ENCODE measurements at places on chromosomes 4 and X.

DNA sequence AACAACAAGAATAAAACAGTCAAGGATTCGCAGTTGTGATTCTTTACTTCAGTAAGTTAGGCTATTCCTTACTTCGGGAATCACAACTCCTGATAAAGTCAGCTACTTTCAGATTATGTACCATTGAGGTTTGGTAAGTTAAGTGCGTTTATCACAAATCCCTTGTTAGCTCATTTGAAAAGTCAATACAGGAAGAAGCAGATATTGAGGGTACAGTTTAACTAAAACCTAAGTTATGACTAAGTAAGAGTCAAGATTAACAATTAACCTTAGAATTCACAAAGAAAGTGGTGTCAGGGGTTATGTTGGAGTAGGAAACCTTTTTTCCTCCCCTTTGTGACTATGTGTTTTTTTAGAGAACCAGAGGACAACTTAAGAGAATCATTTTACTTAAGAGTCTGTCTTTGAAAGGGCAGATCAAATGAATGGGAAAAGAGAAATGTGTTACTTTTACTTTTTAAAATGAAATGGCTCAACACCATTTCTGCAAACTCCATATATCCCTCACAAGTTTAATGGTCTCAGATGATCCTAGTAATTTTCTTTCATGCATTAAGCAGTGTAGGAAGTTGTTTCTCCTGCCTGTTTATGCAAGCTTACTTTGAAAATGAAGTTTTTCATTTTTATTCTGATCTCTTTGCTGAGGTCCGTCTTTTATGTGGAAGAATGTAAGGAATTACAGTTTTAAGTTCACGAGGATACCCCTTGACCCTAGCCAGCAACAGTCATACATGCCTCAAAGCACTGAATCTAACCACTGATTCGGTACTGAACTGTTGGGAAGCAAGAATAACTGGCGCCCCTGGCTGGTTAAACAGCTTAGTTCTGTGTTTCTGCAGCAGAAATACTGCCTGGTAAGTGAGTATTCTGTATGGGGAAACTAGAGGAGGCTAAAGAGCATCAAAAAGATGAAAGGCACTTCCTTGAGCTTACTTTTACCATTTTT lies 211.7 kb downstream of the SLC4A4 start:
- DNase-seq: no peak
- H3K27me3 ChIP-seq: no peaks in the 10 kb centered on the region
- H3K4me1 ChIP-seq: no peaks in the 10 kb centered on the region

DNA sequence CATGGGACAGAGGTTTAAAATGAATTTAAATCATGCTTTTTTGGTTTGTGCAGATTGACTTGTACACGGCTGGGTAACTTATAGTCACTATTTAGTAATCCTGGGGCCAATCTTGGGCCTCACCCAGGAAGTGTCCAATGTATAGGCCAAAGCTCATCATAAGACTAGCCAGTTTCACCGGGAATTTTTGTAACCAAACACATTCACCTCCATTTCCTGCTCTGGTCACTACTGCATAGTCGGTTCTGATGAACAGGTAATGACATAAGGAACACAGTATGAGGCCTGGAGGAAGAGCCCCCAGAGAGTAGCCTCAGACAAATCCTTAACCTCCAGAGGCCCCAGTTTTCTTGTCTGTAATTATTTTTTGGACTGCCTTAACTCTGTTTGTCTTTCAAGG lies 81.9 kb downstream of the HPRT1 start:
- H3K4me1 ChIP-seq: peaks cover 7% of the 10 kb centered on the region
- H3K36me3 ChIP-seq: no peaks in the 10 kb centered on the region
- DNase-seq: no peak
- H3K27me3 ChIP-seq: peaks cover 13% of the 10 kb centered on the region
- no peak overlapping the region for H3K27ac ChIP-seq

DNA sequence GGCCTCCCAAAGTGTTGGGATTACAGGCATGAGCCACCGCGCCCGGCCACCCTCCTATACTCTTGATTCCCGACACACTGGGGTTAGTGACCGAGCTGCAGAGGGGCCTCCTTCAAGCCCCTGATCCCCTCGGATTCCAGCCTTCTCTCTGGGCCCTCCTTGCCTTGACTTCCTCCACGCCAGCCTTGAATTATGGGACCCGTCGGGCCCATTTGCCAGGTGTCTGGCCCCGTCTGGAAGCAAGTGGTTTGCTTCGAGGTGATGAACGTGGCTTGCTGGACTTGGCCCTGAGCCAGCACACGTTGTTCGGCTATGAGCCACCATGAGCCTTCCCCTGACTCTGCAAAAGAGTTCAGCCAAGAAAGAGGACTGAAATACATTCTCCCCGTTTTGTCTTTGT lies 37.4 kb upstream of the GRPEL1 start:
- peaks cover 10% of the 10 kb centered on the region for H3K4me1 ChIP-seq
- DNase-seq: no peak
- no peak overlapping the region for H3K27ac ChIP-seq
- H3K36me3 ChIP-seq: no peaks in the 10 kb centered on the region
- no peak overlapping the region for H3K4me3 ChIP-seq

GRCh38 chr4:77220828-77221613 lies 64.0 kb downstream of the CCNG2 start:
- no peaks in the 10 kb centered on the region for H3K4me1 ChIP-seq
- no peaks in the 10 kb centered on the region for H3K27me3 ChIP-seq
- no peak for DNase-seq
- no peaks in the 10 kb centered on the region for H3K36me3 ChIP-seq
- no peak overlapping the region for H3K4me3 ChIP-seq
- H3K27ac ChIP-seq: no peak overlapping the region

- H3K36me3 ChIP-seq: no peaks in the 10 kb centered on the region
- H3K27me3 ChIP-seq: no peaks in the 10 kb centered on the region
- H3K4me3 ChIP-seq: no peak overlapping the region
- H3K27ac ChIP-seq: no peak overlapping the region
- no peaks in the 10 kb centered on the region for H3K4me1 ChIP-seq
These were observed 36.0 kb upstream of the GYPA start for GRCh38 chr4:144176476-144176875.

DNA sequence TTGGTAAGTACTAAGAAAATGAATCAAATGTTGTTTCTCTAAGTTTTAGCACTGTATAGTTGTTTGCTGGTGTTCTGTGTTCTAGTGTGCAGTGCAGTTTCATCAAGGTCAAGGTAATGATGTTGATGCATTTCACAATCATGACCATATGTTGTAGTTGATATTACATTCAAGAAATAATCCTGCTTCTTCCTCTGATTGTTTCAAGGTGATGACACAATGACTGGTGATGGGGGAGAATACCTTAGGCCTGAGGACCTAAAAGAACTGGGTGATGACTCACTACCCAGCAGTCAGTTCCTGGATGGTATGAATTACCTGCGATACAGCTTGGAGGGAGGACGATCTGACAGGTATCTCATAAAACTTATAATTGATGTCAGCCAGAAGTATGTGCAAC lies 261.6 kb downstream of the ANK2 start:
- no peak overlapping the region for H3K27ac ChIP-seq
- H3K4me3 ChIP-seq: no peak overlapping the region
- no peaks in the 10 kb centered on the region for H3K36me3 ChIP-seq
- H3K4me1 ChIP-seq: no peaks in the 10 kb centered on the region
- H3K27me3 ChIP-seq: no peaks in the 10 kb centered on the region
- no peak for DNase-seq

GRCh38 chr4:76688619-76689144 lies 209.3 kb downstream of the SOWAHB start:
- no peaks in the 10 kb centered on the region for H3K36me3 ChIP-seq
- no peaks in the 10 kb centered on the region for H3K27me3 ChIP-seq
- H3K4me1 ChIP-seq: peaks cover 7% of the 10 kb centered on the region

GRCh38 chr4:92304121-92304520 lies 355 bp downstream of the GRID2 start:
- peaks cover 11% of the 10 kb centered on the region for H3K4me1 ChIP-seq
- peak overlapping the region; percentile 18 for H3K4me3 ChIP-seq
- no peak for DNase-seq
- H3K36me3 ChIP-seq: no peaks in the 10 kb centered on the region
- H3K27me3 ChIP-seq: peaks cover 6% of the 10 kb centered on the region

- H3K27ac ChIP-seq: no peak overlapping the region
- H3K4me3 ChIP-seq: no peak overlapping the region
- no peaks in the 10 kb centered on the region for H3K27me3 ChIP-seq
- H3K36me3 ChIP-seq: no peaks in the 10 kb centered on the region
- no peak for DNase-seq
These were observed 32.1 kb downstream of the CCKAR start for GRCh38 chr4:26458157-26458561.

DNA sequence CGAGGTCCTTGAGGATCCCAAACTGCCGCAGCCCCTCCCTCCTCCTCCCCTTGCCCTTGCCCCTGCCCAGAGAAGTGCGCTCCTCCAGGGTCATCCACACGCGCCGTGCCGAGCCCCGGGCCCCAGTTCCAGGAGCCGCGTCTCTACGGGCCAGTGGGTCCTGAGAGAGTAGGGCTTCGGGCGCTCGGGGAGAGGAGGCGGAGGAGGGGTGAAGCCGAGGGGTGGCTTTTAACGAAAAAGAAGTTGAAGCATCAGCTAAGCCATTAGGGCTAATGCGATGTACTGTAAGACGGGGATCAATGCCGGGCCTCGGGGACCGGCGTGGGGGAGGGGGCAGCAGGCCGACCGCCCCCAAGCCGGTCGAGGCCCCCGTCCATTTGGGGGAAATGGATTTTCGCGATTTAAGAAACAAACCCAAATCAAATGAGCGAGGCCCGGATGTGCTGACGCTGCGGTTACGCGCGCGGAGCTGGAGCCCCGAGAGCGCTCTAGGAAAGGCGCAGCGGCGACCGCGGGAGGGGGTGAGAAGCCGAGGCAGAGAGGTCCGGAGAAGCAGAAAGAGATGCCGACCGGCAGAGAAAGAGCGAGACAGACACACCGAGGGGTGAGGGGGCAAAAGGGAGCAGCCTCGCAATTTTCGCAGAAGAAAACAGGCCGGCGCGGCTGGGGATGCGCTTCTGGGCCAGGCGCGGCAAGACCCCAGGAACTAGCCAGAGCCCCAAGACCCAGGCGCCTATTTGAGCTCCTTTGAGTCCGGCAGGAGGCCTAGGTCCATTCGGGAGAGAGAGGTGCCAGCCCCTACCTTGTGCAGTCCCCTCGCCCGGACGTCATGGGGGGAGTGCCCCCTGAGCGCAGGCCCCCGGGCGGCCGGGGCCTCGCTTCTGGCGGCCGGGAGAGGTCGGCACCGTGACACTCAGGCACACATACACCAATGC lies 13.6 kb downstream of the HMX1 start:
- no peak for DNase-seq
- H3K4me1 ChIP-seq: peaks cover 13% of the 10 kb centered on the region
- H3K27me3 ChIP-seq: peaks cover 45% of the 10 kb centered on the region
- H3K36me3 ChIP-seq: no peaks in the 10 kb centered on the region
